Subcutaneous preadipocyte (primary cell): ENCODE measurements at places on chromosomes 1 and 21. TPM values are rescaled to one million over a fixed set of nuclear protein-coding genes. Genes with fewer than 3 reads are reported as not detected.

PRUNE1 gene
- 5.1 and 5.7 TPM in 2 replicates for total RNA-seq

FNDC10 gene
- 3.1 and 7.3 TPM in 2 replicates for total RNA-seq

TRIM46 gene
- total RNA-seq, result 2.9 and 3.3 TPM in 2 replicates

CR1L gene
- total RNA-seq, result not detected in 2 replicates

LENEP gene
- not detected in 2 replicates for total RNA-seq

ABCG1 gene
- total RNA-seq, result under 0.01 and 0.20 TPM in 2 replicates

PCAT6 gene
- total RNA-seq, result not detected in 2 replicates

SEC16B gene
- 1.2 and 2.6 TPM in 2 replicates for total RNA-seq

KRTAP13-3 gene
- not detected in 2 replicates for total RNA-seq

SUCO gene
- total RNA-seq, result 15.4 and 26.8 TPM in 2 replicates

USP24 gene
- total RNA-seq, result 46.7 and 60.6 TPM in 2 replicates

YTHDF2 gene
- total RNA-seq, result 51.1 and 62.4 TPM in 2 replicates

RHBG gene
- not detected in 2 replicates for total RNA-seq
